ENCODE measurements at places on chromosomes 5 and 9.

GRCh38 chr5:139863361-139863760, 67.8 kb downstream of the PSD2 start:
- H3K27me3 ChIP-seq: no peaks in the 10 kb centered on the region
- H3K27ac ChIP-seq: no peak overlapping the region
- no peak for DNase-seq
- no peaks in the 10 kb centered on the region for H3K4me1 ChIP-seq
- no peak overlapping the region for H3K4me3 ChIP-seq

- H3K36me3 ChIP-seq: no peaks in the 10 kb centered on the region
- no peaks in the 10 kb centered on the region for H3K27me3 ChIP-seq
- no peak overlapping the region for H3K4me3 ChIP-seq
- peaks cover 4% of the 10 kb centered on the region for H3K4me1 ChIP-seq
- no peak for DNase-seq
Observed at GRCh38 chr5:109049565-109049964, 301.9 kb downstream of the FER start.

DNA sequence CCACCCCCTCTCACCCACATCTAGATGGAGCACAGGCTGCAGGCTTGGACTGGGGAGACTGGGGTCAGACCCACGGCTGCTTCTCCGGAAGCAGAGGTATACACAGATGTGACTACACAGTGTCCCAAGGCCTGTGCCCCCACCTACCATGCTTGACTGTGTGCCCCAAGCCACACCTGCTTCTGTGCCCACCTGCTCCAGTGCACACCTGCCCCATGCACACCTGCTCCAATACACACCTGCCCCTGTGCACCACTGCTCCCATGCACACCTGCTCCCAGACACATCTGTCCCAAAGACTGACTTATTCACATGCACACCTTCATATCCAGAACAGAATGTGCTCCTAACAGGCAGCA, 5.5 kb upstream of the COL5A1 start:
- no peak overlapping the region for H3K27ac ChIP-seq
- H3K4me3 ChIP-seq: no peak overlapping the region
- no peak for DNase-seq

DNA sequence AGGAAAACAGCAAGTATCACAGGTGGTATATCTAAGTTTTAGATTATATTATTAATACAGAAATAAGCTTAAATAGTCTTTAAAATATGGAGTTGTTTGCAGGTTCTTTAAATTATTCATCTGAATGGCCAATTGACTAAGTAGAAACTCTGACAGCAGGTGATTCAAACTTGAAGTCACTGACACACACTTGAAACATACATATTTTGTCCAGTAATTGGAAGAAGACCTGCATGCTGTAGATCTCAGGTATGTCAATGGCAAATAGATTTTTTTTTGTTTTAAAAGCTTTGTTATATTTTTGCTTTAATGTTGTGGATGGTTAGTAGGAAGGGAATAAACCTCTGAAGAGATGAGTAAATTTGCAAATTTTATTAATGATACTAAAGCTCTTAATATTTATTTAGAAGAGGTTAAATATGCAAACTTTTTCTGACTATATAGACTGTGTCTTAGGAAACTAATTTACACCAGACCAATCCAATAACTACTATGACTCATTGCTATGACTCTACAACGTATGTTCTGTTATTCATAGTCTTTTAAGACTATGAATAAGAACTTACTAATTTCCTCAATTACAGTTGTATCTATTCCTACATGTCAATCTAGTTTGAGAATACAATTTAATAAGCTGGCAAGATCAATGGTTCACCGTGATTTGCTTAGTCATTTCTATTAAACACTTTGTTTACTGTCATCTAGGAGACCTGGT, 53.9 kb upstream of the RORB start:
- H3K4me3 ChIP-seq: no peak overlapping the region
- H3K36me3 ChIP-seq: no peaks in the 10 kb centered on the region
- H3K4me1 ChIP-seq: no peaks in the 10 kb centered on the region
- no peak for DNase-seq
- H3K27ac ChIP-seq: no peak overlapping the region

DNA sequence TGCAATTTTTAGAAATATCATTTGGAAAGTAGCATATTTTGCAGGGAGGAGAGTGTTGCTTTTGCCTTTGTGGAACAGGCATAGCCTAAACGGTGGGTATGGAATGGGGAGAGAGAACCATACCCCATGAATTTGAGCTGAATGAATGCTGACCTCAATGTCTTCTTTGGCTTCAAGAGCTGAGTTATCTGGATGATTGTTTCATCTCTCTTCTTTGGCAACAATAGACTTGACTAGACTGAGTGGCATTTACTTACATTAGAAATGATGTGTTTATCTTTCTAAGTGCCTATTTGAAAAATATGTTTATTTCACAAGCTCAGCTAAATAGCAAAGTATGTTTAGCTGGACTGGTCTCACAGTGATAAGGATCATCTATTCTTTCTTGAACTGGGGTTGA, 42.8 kb downstream of the SPEF2 start:
- no peaks in the 10 kb centered on the region for H3K36me3 ChIP-seq
- H3K27me3 ChIP-seq: no peaks in the 10 kb centered on the region
- DNase-seq: no peak
- H3K4me1 ChIP-seq: no peaks in the 10 kb centered on the region
- H3K4me3 ChIP-seq: no peak overlapping the region

- no peak overlapping the region for H3K27ac ChIP-seq
- no peaks in the 10 kb centered on the region for H3K36me3 ChIP-seq
- H3K4me3 ChIP-seq: no peak overlapping the region
- DNase-seq: no peak
- no peaks in the 10 kb centered on the region for H3K27me3 ChIP-seq
Observed at GRCh38 chr5:375336-375920, 53.9 kb downstream of the AHRR start.
